ENCODE measurements at places on chromosomes 2 and 18.
A peak's percentile ranks its signal among the peaks of the same experiment; 100 is the strongest.

DNA sequence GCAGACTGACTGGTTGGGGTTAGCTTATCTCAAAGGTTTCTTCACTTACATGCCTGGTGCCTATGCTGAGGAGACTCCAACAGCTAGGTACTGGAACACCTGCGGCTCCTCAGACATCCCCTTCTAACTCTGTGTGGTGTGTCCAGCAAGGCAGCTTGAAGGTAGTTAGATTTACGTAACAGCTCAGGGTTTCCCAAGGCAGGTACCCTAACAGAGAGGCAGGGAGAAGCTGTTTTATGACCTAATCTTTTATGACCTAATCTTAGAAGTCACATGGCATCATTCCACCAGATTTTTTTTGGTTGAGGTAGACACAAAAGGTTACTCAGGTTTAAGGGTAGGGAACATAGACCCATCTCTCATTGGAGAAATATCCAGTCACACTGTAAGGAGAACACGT is 17.4 kb upstream of the PAPOLG start:
- DNase-seq: no peak

DNA sequence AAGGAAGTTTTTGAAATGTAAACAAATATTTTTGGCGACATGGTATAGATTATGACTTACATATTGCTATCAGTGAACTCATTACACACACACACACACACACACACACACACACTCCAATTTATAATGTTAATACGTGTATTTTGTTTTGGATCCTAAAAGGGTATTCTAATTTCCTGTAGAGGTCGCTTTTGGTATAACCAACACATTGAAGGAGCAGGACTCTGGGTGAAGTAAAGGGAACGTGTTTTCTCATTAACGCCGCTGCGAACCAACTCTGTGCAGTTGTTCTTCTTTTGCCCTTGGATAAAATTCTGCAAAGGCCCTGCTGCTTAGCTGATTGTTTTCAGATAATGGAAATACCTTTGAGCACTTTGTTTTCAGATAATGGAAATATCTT is 190.4 kb downstream of the PMAIP1 start:
- DNase-seq: no peak

DNA sequence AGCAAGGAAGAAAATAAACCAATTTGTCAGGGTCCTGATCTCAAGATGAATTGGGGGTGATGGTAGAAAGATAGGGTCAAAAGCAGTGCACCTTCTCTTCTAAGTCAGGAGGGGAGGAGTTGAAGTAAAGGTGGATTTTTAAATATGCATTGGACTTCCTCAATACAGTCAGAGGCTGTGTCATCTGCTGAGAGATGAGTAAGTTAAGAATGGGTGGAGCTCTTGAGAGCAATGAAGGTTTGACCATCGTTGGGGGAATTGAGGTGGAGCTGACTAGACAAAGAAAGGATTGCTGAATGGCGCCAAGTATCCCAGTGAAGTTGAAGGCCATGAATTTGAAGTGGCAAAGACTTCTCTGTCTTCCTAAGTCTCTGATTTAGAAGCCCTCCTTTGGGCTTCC is 18.4 kb upstream of the CPO start:
- DNase-seq: no peak

GRCh38 chr2:30162806-30163205 is 16.0 kb downstream of the YPEL5 start:
- DNase-seq: no peak

DNA sequence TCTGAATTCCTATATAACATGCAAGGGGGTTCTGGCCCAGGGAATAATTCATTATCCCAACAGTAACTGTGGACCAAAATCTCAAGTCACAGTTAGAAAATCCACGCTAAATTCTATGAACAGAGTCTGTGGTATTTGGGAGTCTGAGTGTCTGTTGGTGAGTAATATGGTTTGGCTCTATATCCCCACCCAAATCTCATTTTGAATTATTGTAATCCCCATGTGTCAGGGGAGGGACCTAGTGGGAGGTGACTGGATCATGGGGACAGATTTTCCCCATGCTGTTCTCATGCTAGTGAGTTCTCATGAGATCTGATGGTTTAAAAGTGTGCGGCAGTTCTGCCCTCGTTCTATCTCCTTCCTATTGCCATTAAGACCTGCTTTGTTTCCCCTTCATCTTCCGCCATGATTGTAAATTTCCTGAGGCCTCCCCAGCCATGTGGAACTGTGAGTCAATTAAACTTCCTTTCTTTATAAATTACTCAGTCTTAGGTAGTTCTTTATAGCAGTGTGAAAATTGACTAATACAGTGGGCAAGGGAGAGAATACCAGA is 68.3 kb downstream of the NBAS start:
- no peak for DNase-seq

- DNase-seq: no peak
Measured at GRCh38 chr2:112824694-112825085, 11.9 kb downstream of the IL1B start.

DNA sequence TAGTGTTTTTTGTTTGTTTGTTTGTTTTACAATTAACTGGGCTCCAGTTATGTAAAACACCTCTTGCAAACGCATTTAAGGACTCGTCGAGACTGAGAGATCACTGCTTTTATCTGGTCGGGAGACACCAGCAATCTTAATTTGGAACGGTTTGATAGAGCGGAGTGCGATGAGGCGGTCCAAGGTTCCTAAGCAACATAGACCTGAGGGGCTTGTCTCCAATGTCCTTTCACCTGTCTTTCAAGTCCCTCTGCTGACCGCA is 729 bp upstream of the SELENOI start:
- no peak for DNase-seq

GRCh38 chr18:75970212-75970611 is 524.8 kb downstream of the ZNF516 start:
- no peak for DNase-seq

GRCh38 chr2:162050513-162050961 is 23.5 kb downstream of the DPP4 start:
- no peak for DNase-seq

- DNase-seq: peak; percentile 65
Measured at GRCh38 chr2:52340171-52340570, 1308.2 kb upstream of the NRXN1 start.

- no peak for DNase-seq
Measured at GRCh38 chr2:21270083-21270491, 146.3 kb downstream of the TDRD15 start.

DNA sequence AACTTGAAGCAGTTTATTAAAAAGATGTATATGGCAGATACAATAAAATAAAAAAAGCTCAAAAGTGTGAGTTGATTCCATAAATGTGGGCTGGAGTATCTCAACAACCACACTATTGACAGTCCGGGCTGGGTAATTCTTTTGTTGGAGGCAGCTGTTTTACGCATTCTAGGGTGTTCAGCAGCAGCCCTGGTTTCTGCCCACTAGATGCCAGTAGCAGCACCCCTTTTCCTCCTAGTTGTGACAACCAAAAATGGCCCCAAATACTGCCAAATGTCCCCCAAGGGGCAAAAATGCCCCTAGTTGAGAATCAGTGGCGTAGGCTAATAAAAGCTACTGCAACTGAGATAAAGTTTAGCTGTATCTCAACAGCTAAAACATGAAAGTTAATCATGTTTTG is 44.8 kb downstream of the CHMP3 start:
- DNase-seq: no peak

DNA sequence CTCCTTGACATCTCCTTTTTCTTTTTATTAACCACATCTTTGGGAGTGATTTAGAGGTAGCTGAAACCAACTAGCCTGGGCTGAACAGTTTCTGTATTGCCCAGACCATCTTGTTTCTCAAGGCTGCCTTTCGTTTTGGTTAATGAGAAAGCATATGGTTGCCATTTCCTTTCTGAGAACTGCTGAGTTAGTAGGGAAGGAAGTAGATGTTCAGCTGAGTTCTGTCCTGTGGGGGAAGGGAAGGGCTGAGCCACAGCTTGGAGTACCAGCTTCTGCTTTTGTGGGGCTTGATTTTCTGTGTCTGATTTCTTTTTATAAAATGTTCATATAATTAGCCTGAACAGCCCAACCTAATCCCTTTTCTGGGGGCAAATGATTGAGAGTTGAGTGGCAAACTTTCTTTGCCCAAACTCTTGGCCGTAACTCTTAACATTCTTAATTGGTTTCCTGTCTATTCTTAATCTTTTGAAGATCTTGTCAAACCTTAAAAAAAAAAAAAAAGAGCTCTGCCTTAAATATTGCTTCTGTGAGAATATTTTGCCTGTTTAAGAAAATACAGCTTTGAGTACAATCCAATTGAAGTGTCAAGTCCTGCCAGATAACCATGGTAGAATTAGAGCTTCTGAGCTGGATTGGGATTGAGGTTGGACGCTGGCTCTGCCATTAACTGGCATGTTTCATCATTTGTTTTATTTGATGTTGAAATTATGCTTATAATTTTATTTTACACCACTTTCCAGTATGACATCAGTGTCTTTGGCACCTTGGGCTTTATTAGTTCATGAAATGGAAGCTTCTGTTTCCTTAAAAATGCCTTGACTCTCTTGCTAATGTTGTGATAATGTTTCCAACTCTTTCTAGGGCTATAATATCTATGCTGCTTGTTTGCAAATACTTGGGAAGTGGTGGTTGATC is 1.9 kb upstream of the NABP1 start:
- no peak for DNase-seq

- peak; percentile 93 for DNase-seq
Measured at GRCh38 chr2:15748736-15749323, 157.2 kb downstream of the DDX1 start.

- no peak for DNase-seq
Measured at GRCh38 chr2:159090514-159091201, 122.2 kb downstream of the TANC1 start.

- no peak for DNase-seq
Measured at GRCh38 chr2:150020221-150020620, 432.6 kb upstream of the MMADHC start.

DNA sequence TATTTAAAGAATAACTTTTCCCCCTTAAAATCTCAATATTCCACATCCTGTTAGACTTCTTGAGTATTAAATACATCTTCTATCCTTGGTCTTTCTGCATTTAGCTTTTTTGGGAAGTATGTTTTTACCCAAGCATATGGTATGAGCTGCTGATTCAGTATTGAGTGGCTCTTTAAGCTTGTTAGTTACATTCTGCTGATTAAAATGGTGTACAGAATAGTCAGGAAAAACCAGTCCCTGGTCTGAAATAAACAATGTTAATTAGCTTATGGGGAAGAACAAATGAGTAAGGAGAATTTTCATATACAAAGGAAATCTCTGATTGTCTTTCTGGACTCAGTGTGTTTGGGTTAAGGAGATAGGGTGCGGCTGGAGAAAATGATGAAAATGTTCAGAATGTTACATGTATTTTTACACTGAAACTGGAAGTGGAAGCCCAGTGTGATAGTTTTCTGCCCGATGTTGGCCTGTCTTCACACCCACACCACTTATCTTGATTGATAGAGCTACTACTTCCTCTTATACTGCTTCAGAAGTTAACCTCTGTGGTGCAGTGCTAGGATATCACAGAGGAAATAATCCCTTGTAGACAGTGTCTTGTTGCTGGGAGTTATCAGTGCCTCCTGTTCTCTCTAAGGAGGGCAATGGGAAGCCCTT is 84.0 kb downstream of the MSH2 start:
- DNase-seq: no peak

GRCh38 chr2:10235099-10235908 is 67.4 kb upstream of the HPCAL1 start:
- DNase-seq: peak; percentile 20

GRCh38 chr2:207239754-207240494 is 74.2 kb upstream of the KLF7 start:
- no peak for DNase-seq
